ENCODE measurements at places on chromosomes 7 and 10. TPM values are rescaled to one million over a fixed set of nuclear protein-coding genes. Genes with fewer than 3 reads are reported as not detected.

GTF2IRD2 gene
- 11.2 TPM for polyA plus RNA-seq

ITIH5 gene
- 6.0 TPM for polyA plus RNA-seq

TAS2R41 gene
- polyA plus RNA-seq: not detected

SLIT1 gene
- polyA plus RNA-seq: 0.09 TPM

CAMK1D gene
- polyA plus RNA-seq: under 0.01 TPM

INSYN2A gene
- polyA plus RNA-seq: not detected

NRP1 gene
- polyA plus RNA-seq: 5.3 TPM

PIP gene
- not detected for polyA plus RNA-seq

AQP1 gene
- polyA plus RNA-seq: not detected

CPXM2 gene
- polyA plus RNA-seq: 0.07 TPM

CDC14C gene
- not detected for polyA plus RNA-seq

PRKG1 gene
- polyA plus RNA-seq: 0.01 TPM

CFAP46 gene
- 0.24 TPM for polyA plus RNA-seq

POM121 gene
- polyA plus RNA-seq: 9.2 TPM

MYO3A gene
- polyA plus RNA-seq: not detected

FEZF1 gene
- not detected for polyA plus RNA-seq

AKR1D1 gene
- polyA plus RNA-seq: 6.8 TPM

HIF1AN gene
- 8.0 TPM for polyA plus RNA-seq

ASIC3 gene
- 0.50 TPM for polyA plus RNA-seq

PKD2L1 gene
- 0.15 TPM for polyA plus RNA-seq

SLC18A3 gene
- not detected for polyA plus RNA-seq

PRR15 gene
- polyA plus RNA-seq: 3.2 TPM

ZSCAN25 gene
- polyA plus RNA-seq: 12.1 TPM

FZD8 gene
- polyA plus RNA-seq: 0.05 TPM

NUTM2E gene
- not detected for polyA plus RNA-seq

GHRHR gene
- polyA plus RNA-seq: not detected

ATRNL1 gene
- 0.01 TPM for polyA plus RNA-seq

TMEM213 gene
- polyA plus RNA-seq: not detected

RELN gene
- polyA plus RNA-seq: 315 TPM

GATA3 gene
- not detected for polyA plus RNA-seq

SAMD9 gene
- 0.13 TPM for polyA plus RNA-seq

MRC1 gene
- polyA plus RNA-seq: not detected

CHAT gene
- not detected for polyA plus RNA-seq

ADAMTS14 gene
- 0.10 TPM for polyA plus RNA-seq

VPS37D gene
- polyA plus RNA-seq: 3.8 TPM

SH2B2 gene
- 1.7 TPM for polyA plus RNA-seq

STAMBPL1 gene
- polyA plus RNA-seq: 1.4 TPM

PON1 gene
- polyA plus RNA-seq: 0.63 TPM

NODAL gene
- not detected for polyA plus RNA-seq

TDRD1 gene
- not detected for polyA plus RNA-seq

RNF32 gene
- not detected for polyA plus RNA-seq
